Thyroid gland (tissue), 4 donors: ENCODE measurements at places on chromosomes 7 and 10. TPM values are rescaled to one million over a fixed set of nuclear protein-coding genes. Genes with fewer than 3 reads are reported as not detected.

AKR1C2 gene
- total RNA-seq: 52.6 TPM

LRRN3 gene
- total RNA-seq: 9.3 TPM

TSPAN13 gene
- 28.1 TPM for total RNA-seq

KIF5B gene
- 96.3 TPM for total RNA-seq

CD36 gene
- 145 TPM for total RNA-seq

BEND7 gene
- 51.3 TPM for total RNA-seq

IFRD1 gene
- total RNA-seq: 53.9 TPM

FAM24B gene
- total RNA-seq: 2.1 TPM

EFCAB10 gene
- not detected for total RNA-seq

TFPI2 gene
- total RNA-seq: not detected

SPDYE2B gene
- total RNA-seq: not detected

FOXK1 gene
- total RNA-seq: 25.2 TPM

ZNF425 gene
- total RNA-seq: 3.6 TPM

CACNA2D1 gene
- 54.1 TPM for total RNA-seq

ATP6V0E2 gene
- total RNA-seq: 43.1 TPM

ADAMTS14 gene
- not detected for total RNA-seq

DLX5 gene
- total RNA-seq: 0.54 TPM

TAS2R41 gene
- not detected for total RNA-seq

PLPP4 gene
- total RNA-seq: not detected

POU6F2 gene
- total RNA-seq: 0.33 TPM

CRYGN gene
- 45.5 TPM for total RNA-seq

SPOCK2 gene
- total RNA-seq: 12.1 TPM

SH2D4B gene
- total RNA-seq: not detected

VIPR2 gene
- total RNA-seq: not detected

CYP2C9 gene
- total RNA-seq: not detected

DPYSL4 gene
- total RNA-seq: 0.96 TPM

BET1 gene
- 33.1 TPM for total RNA-seq

ADAM22 gene
- 14.9 TPM for total RNA-seq

TUBAL3 gene
- total RNA-seq: not detected

ANKRD61 gene
- not detected for total RNA-seq

CFAP46 gene
- 3.6 TPM for total RNA-seq

OPALIN gene
- total RNA-seq: not detected

ZNF853 gene
- 17.9 TPM for total RNA-seq

AKR1C8 gene
- total RNA-seq: not detected

ACSM6 gene
- total RNA-seq: not detected

EPHB4 gene
- 38.0 TPM for total RNA-seq

FAM180A gene
- 2.7 TPM for total RNA-seq

ANKMY2 gene
- total RNA-seq: 35.1 TPM

ARF5 gene
- total RNA-seq: 246 TPM

GPR26 gene
- not detected for total RNA-seq

ADCK2 gene
- total RNA-seq: 46.1 TPM

MIOS gene
- 37.2 TPM for total RNA-seq

AOC1 gene
- total RNA-seq: not detected

RAB19 gene
- total RNA-seq: 9.7 TPM
